Stromal cell of bone marrow (primary cell): ENCODE measurements at places on chromosomes 12 and 14.

DNA sequence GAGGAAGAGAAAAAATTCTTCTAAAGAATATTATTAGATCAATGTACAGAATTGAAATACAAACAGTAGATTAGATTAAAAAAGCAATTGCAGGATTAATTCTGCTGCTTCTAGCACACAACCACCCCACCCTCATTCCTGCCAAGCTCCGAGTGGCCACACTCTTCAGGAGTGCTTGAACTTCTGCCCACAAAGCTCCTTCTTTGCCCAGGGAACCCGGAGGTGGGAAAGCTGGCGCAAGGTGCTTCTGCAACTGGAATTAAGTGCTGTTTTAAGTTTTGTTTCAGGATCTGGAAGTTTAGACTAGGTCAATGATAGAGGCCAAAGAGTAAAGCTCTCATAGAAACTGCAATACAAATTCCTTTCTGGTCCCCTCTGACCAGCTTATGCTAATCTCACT, 94.1 kb upstream of the BMP4 start:
- DNase-seq, result no peak

- DNase-seq, result no peak
These were observed 28.8 kb upstream of the SLC5A8 start for GRCh38 chr12:101238800-101239329.

- DNase-seq, result no peak
These were observed 77.8 kb downstream of the MYF5 start for GRCh38 chr12:80794551-80794950.

DNA sequence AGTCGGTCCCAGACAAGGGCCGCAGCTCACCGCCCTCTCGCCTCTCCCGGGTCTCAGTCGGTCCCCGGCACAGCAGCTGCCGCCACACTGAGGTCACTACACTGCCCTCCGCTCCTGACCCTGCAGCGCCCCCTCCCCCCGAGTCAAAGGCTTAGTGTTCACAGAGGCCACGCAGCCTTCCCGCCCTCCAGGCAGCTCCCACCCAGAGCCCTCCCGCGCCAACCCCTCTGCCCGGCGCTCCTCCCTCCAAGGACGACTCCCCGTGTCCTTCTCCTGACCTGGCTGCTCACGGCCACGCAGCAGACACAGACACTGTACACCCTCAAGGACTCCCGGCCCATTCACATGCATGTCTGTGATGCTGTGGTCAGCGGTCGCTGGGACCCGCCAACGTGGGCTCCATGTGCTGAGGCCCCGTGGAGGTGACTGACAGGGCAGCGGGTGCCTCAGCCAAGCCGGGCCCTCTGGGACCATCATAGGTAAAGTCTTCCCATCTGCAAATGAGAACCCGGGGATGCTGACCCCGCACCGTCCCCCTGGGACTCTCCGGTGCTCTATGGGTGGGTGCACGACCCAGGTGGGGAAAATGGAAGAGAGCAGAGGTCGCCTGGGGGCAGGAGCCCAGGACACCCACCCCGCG, 16.3 kb upstream of the GALNT9 start:
- DNase-seq, result no peak

- no peak for DNase-seq
These were observed 132.5 kb upstream of the RFLNA start for GRCh38 chr12:124162151-124163110.

- no peak for DNase-seq
These were observed 2.0 kb downstream of the FAM177A1 start for GRCh38 chr14:35047976-35048513.
